ENCODE measurements at places on chromosomes 11 and 22. TPM values are rescaled to one million over a fixed set of nuclear protein-coding genes. Genes with fewer than 3 reads are reported as not detected.

DCDC1 gene
- total RNA-seq: not detected

CCDC89 gene
- total RNA-seq: 5.2 TPM

OR10G6 gene
- not detected for total RNA-seq

TEX54 gene
- not detected for total RNA-seq

MAPK8IP2 gene
- total RNA-seq: 0.17 TPM

SCGB1A1 gene
- not detected for total RNA-seq

ESAM gene
- total RNA-seq: under 0.01 TPM

OR2D2 gene
- total RNA-seq: not detected

CYB561A3 gene
- 44.2 TPM for total RNA-seq

ZP1 gene
- total RNA-seq: 0.50 TPM

SH3BP1 gene
- total RNA-seq: 8.9 TPM

PDE2A gene
- 0.17 TPM for total RNA-seq

MS4A4E gene
- total RNA-seq: not detected

CARNS1 gene
- not detected for total RNA-seq

HBG2 gene
- not detected for total RNA-seq

SMTNL1 gene
- total RNA-seq: not detected

MAPK11 gene
- total RNA-seq: 5.5 TPM

TSPAN18 gene
- not detected for total RNA-seq

TESMIN gene
- 3.4 TPM for total RNA-seq

MYO18B gene
- total RNA-seq: not detected

KDM4E gene
- total RNA-seq: not detected

A4GALT gene
- total RNA-seq: 9.4 TPM

CCDC34 gene
- total RNA-seq: 13.3 TPM

DBX1 gene
- not detected for total RNA-seq
